Activated CD4-positive, alpha-beta T cell treated with anti-CD3 and anti-CD28 coated beads, Interleukin-2, amount 50 U/mL, for 16 hours (primary cell): ENCODE measurements at places on chromosomes 7 and 10.
A peak's percentile ranks its signal among the peaks of the same experiment; 100 is the strongest.

- DNase-seq = no peak
Observed at GRCh38 chr10:18737236-18737635, 78.0 kb downstream of the ARL5B start.

DNA sequence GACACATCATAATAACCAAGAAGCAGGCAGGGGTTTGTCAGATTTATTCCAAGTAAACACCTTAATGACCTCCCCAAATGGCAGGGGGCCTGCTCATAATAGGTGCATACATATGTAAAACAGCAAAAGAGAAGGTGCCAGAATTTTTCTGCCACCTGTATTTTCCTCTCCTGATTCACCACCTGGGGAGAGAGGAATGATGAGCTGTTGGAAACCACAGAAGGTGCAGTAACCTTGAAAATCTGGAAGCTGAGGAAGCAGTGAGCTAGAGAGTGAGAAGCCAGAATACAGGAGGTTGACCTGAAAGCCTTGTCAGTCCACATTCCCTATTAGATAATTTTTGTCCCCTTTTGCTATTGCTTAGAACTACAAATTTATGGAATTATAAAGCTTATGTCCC lies 46.2 kb upstream of the PDE1C start:
- DNase-seq = no peak

- DNase-seq = no peak
Observed at GRCh38 chr10:95234951-95235350, 40.9 kb downstream of the ACSM6 start.

DNA sequence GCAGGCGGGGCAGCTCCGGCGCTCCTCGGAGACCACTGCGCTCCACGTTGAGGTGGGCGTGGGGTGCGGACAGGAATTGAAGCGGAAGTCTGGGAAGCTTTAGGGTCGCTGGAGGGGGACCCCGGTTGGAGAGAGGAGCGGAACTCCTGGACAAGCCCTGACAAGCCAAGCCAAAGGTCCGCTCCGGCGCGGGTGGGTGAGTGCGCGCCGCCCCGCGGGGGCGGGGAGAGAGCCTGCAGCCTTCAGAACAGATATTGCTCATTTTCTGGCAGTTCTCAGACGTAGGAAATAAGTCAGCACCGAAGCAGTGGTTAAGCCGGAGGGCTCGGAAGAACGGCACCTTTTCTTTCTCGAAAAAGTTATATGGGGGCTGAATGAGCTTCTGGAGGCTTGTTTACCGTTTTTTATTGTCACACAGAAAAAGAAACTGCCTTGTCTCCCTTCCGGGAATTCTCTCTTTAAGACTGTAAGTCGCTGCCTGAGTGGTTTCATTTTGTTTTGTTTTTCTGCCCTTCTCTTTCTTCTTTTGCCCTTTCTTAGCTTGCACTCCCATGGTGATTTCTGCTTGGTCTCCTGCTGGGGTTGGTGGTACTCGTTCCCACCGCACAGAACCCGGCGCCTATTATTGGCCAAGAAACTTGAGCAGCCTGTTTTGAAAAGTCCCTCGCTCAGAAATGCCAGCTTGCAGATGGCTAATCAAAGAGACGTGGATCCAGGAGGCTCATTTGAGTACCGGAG lies 732 bp downstream of the FAS start:
- peak; percentile 86 for DNase-seq

GRCh38 chr10:45224219-45224841 lies 91.1 kb downstream of the OR13A1 start:
- no peak for DNase-seq

DNA sequence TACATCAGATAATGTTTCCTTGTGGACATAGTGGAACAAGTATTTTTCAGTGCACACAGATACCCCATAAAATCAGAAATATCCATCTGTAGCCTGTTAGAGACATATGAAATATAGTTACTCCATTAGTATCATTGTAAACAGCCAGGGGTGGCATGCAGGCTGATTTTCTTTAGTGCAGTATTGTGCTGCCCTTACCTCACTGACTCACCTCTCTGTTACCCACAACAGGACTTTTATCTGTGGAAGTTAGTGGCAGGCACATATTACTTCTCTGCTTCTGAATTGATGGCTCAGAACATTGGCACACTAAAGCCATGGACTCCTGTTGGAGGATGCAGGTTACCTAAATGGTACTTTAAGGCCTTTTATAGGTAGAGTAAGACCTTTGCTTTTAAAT lies 70.0 kb downstream of the SLC25A40 start:
- no peak for DNase-seq
